T-helper 1 cell treated with Interleukin-12 subunit alpha and Interleukin-12 subunit beta and Interleukin-4 antibody, amounts not matched to agents 30 ng/mL and 1 ng/mL, for 36 hours (primary cell): ENCODE measurements at places on chromosomes 6 and 20. TPM values are rescaled to one million over a fixed set of nuclear protein-coding genes. Genes with fewer than 3 reads are reported as not detected.

Gene SLC22A2
- not detected in 2 replicates for total RNA-seq

Gene DSP
- total RNA-seq, result 0.10 TPM in 1 of 2 replicates, not detected in the other

Gene SLC22A7
- total RNA-seq, result not detected in 2 replicates

Gene LKAAEAR1
- not detected in 2 replicates for total RNA-seq

Gene HSD17B8
- total RNA-seq, result 6.9 TPM in 2 replicates
